Nucleus accumbens (tissue), 56 donors: ENCODE measurements at places on chromosomes 13 and 19.

- DNase-seq: peak; percentile 68
Observed at GRCh38 chr19:7534531-7535046, 928 bp upstream of the PNPLA6 start.

DNA sequence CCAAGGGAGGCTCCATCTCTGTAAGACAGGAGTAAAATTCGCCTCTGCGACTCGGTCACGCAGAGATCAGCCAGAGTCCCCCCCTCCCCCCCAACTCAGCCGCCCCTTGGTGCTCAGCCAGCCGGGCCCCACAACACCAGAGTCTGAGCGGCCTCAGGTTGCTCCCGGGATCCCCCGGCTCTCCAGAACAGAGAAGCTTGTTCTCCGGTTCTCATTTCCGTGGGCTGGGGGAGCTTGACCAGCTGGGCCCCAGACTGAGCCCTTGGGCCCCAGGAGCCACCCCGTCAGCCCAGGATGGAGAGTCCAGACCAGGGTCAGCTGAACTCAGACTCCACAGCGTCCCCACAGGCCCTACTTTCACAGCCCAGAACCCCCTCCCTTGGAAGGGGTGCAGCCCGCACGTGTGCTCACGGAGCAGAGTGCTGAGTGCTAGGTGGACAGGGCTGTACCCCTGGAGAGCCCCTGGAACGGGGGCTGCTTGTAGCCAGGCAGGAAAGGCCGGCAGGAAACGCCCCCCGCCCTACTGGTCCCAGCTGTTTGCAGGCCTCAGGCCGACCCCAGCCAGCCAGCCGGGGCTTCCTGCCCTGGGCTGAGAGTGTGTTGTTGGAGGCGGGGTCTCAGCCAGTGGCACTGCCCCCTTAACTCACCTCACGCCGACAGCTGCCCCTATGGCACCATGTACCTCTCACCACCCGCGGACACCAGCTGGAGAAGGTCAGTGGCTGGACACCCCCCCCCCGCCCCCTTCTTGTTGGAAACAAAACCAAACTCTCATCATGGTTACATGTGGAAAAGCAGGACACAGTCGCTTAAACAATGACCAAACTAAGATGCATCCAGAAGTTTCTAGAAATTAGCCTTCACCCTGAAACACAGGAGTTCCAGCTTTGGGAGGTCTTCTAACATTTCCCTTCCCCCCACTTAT lies 44.4 kb downstream of the COMP start:
- no peak for DNase-seq

DNA sequence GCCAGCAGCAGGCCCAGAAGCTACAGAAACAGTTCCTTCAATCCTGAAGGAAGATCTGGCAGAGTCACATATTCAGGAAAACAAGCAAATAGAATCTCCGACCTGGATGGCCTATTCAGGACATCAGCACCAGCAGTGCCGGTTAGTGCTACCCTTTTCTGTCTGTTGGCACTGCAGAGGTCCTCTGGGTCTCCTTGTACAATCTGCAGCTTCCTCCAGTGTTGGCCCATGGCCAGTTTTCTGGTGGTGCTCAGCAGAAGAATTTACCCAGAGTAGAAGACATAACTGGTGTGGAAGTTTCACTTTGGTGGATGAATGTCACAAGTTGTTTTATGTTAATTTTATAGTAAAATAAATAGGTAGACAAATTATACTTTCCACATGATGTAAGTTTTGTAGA lies 498.1 kb downstream of the COG6 start:
- DNase-seq: no peak

DNA sequence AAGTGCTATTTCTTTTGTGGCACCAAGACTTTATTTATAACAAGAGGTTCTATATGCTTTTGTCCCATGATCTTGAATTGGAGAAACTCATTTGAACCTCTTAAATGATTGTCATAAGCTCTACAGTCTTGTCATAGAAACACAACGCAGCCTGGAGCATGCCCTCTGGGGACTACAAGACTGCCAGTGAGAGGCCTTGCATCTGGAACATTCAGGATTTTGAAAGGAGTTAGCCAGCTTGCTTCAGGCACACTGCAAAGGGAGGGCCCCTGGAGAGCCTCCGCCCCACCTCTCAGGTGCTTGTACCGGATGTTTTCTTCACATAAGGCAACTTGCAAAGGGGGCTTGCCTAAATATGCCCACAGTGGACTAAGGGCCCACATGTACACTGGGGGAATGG lies 130.5 kb downstream of the LIG4 start:
- DNase-seq: no peak

DNA sequence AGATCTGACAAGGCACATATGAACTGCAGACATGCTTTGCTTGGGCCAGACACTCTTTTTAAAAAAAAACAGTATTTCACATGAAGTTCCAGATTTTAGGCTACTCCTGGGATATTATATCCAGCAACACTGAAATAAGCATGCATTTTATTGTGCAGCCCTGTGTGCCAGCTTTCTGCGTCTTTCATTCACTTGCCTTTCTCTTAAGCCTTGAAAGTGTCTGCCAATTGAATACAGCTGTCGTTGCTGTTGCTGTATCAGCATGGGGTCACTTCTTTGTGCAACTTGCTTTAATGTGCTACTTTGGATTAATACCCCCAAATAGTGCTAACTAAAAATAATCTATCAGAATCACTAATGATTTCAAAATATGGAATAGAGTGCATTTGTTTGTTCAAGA lies 657.8 kb downstream of the SLITRK6 start:
- no peak for DNase-seq

- DNase-seq: no peak
Observed at GRCh38 chr19:54029930-54030490, 33.7 kb downstream of the VSTM1 start.

- DNase-seq: no peak
Observed at GRCh38 chr13:51287758-51288157, 51.7 kb upstream of the SERPINE3 start.

- DNase-seq: peak; percentile 15
Observed at GRCh38 chr13:44451126-44451525, 77.5 kb downstream of the SERP2 start.

GRCh38 chr13:110407021-110407420 lies 99.9 kb downstream of the COL4A2 start:
- DNase-seq: no peak

DNA sequence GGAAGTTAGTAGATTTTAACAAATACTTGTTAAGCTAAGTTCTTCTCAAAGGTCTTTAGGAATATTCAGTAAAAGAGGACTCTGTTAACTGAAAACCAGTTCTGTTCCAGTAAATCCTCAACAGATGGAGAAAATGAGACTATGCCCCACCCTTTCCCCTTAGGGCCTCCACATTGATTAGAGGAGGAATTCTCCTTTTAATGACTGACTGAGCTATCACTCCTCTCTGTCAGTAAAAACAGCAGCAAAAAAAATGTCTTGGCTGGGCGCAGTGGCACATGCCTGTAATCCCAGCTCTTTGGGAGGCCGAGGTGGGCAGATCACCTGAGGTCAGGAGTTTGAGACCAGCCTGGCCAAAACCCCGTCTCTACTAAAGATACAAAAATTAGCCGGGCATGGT lies 50.1 kb downstream of the NLRP12 start:
- DNase-seq: no peak

GRCh38 chr19:51016798-51017683 lies 2.5 kb downstream of the KLK10 start:
- peak; percentile 47 for DNase-seq

GRCh38 chr13:114112826-114113322 lies 19.5 kb downstream of the RASA3 start:
- DNase-seq: no peak

GRCh38 chr19:46859637-46860124 lies 1.1 kb upstream of the ARHGAP35 start:
- DNase-seq: peak; percentile 67

- no peak for DNase-seq
Observed at GRCh38 chr19:16559780-16560276, 12.4 kb downstream of the SLC35E1 start.

- DNase-seq: no peak
Observed at GRCh38 chr19:17505223-17505622, 6.2 kb upstream of the PGLS start.
